RKO (cell line): ENCODE measurements at places on chromosomes 2 and 18.

DNA sequence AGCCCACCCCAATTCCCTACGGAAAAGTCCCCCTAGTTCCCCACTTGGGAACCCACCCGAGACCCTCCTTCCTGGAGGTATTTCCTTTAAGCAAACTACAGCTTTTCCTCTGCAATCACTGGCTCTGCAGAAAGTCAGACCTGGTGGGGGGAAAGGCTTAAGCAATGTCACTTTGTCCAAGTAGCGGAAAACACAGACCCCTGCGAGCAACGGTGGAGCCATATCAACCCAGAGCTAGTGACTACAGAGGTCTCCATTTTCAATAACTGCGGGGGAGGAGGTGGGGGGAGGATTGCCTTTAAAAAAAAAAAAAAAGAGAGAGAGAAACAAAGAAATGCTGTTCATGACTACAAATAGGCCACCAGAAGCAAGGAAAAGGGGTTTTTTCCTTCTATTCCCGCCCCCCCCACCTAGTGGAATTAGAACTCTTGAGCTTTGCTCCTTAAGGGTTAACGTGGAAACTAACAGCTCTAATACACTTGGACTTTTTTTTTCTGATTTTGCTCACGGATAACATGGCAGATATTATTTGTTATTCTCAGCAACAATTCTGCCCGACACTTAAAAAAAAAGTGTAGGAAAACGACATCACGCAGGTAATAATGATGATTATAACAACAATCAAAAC is 1.1 kb upstream of the FRZB start:
- no peak for DNase-seq

DNA sequence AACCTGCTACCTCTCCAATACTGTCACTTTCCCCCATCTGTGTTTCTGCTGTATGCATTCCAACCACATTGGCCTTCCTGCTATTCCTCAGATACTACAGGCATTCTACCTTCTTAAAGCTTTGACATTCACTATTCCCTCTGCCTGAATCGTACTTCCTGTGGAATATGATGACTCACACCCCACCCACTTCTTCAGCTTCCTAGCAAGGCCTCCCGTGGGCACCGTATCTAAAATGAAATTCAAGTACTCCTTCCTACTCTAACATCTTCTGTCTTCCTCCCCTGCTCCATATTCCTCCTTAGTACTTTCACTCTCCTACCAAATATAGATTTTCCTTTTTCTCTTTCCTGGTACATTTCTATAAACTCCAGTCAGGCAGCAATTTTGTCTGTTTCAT is 710.4 kb downstream of the RNF144A start:
- no peak for DNase-seq

- DNase-seq: no peak
Observed at GRCh38 chr2:62158444-62159121, 37.3 kb upstream of the B3GNT2 start.

DNA sequence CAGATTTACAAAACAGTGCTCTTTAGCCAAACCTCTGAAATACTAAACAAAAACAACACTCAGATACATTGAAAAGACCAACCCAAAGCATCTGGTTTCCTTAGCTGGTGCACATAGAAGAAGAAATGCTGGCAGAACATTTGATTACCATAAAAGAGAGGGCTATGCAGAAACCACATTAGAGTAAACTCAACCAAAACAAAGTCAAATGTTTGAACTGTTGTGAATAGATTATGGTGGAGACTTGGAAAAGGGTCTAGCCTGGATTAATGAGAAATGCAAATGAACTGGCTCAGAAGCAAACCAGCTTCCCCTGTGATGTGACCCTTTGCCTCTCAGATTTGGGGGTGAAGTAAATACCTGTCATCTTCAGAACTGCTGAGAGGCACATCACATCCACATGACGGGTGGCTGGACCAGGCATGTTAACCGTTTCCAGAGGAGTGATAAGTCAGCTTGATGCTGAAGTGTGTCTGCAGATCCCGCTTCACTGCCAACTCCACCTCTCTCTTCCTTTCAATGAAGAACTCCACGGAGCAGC is 153.0 kb downstream of the NRP2 start:
- DNase-seq: no peak

DNA sequence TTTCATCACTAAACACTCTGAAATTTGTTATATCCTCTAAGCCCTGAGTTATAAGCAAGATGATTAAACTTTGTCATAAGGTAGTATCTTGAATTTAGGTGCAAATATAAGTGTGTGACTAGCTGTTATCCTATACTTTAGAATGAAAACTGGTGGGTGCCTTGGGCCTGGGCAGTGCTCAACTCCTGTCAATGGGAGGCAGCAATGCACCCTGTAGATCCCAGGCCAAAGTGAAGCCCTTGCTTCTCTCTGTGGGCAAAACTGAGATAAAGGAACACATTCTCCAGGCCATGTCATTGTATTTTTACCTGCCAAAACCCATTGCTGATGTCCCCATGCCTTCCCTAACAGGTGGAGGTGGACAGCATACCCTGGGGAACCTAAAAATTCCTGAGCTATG is 525.2 kb downstream of the TNS1 start:
- no peak for DNase-seq

DNA sequence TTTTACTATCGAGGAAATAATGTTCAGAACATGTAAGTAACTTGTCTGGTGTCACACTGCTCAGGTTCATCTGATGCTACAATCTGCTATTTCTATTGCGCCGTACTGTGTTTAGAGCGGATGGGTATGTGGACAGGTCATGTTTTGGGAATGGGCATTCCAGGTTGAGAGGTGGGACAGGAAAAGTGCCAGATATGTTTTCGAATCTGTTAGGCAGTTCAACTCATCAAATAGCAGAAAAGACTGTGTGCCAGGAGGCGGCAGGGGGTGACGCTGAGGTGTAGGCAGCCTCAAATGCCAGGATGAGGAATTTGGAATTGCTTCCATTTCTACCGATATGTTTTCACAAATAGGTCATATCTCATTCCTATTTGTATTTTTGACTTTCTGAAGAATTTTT is 123.8 kb downstream of the HRH4 start:
- DNase-seq: no peak

- DNase-seq: no peak
Observed at GRCh38 chr2:129827311-129828090, 152.0 kb upstream of the RAB6C start.

- DNase-seq: no peak
Observed at GRCh38 chr18:76981396-76981968, 151.1 kb downstream of the MBP start.

DNA sequence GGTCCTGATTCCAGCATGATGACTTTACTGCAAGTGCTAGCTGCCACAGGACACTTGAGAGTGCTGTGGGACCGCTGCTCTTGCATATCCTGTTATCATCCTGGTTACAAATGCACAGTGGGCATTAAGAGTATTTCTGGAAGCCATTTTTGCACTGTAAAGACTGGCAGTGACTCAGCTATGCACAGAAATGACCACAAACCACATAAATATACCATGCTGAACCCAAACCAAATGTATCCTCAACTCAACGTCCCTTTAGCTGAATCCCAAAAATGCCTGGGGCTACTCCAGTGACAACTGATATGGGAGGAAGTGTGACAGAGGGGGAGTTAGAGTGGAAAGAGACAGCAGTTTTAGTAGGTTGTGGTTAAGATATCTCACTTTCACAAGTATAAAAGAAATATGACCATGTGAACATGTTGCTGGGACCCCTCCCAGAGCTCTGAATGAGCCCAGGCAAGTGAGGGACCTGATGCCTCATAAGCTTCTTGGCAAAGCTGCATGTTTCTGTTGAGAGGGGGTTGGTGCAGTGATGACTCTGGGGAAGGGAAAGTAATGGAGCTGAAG is 37.3 kb downstream of the RHBDD1 start:
- DNase-seq: no peak

GRCh38 chr2:240449764-240450531 is 14.5 kb downstream of the GPC1 start:
- DNase-seq: no peak

- DNase-seq: no peak
Observed at GRCh38 chr2:2867397-2867979, 510.1 kb downstream of the EIPR1 start.

GRCh38 chr2:159146996-159147666 is 139.4 kb downstream of the WDSUB1 start:
- no peak for DNase-seq

- no peak for DNase-seq
Observed at GRCh38 chr18:59323931-59324622, 5.6 kb upstream of the CPLX4 start.

DNA sequence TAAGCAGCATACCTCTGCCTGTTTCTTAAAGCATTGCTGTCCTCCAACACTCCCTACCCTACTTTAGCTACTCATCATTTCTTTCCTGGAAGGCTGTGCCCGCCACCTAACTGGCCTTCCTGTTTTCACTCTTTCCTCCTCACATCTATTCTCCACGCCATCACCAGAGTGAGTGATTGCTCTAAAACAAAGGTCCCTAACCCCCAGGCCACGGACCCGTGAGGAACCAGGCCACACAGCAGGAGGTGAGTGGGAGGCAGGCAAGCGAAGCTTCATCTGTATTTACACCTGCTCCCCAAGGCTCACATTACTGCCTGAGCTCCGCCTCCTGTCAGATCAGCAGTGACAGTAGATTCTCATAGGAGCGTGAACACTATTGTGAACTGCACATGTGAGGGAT is 13.3 kb upstream of the ZEB2 start:
- DNase-seq: no peak

- no peak for DNase-seq
Observed at GRCh38 chr18:58902961-58903360, 38.3 kb downstream of the ZNF532 start.

- no peak for DNase-seq
Observed at GRCh38 chr2:17617516-17617915, 77.0 kb downstream of the VSNL1 start.

DNA sequence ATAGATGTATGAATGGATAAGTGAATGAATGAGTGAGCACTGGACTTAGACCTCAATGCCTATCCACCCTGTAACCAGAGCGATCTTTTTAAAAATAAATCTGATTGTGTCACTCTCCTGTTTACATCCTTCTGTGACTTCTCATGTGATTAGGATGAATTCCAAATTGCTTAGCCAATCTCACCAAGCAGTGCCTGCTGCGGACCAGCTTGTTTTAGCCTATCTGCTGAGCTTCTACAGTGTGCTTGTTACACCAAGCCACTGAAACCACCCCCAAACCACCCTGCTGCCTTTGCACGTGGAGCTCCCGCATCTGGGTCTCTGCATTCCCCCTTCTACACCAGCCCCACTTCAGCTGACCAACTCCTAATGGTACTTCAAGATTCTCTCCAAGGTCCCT is 265.4 kb downstream of the EN1 start:
- DNase-seq: no peak

DNA sequence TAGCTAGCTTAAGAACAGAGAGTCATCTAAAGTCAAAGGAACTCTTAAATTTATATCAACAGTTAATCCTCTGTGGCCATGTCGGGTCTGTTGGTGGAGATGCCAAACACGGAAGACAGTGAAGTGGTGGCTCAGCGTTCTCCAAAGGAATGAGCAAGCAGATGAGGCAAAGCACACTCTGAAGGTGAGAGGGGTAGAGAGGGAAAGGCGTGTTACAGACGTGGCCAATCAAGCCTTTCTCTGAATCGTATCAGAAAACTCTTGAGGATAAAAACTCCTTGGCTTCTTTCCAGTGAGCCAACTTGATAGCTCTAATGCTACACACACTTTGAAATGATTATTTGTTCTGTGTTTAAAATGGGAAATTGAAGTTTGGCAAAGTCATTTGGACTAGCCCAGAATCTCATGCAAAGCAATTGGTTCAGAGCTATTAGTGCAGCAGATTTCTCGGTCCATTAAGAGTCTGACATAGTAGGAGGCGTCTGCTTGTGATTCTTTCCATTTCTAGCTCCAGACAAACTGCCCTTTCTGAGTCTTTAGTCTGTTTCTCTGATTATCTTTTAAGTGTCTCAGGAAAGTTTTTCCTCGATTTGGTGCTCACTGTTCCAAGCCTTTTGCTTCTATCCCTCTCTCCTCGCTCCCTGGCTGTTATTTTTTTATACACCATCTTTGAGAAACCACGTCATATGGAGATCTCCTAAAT is 57.5 kb upstream of the CPO start:
- DNase-seq: no peak

GRCh38 chr2:157420771-157421323 is 23.0 kb downstream of the CYTIP start:
- no peak for DNase-seq

GRCh38 chr2:128245813-128246212 is 72.9 kb downstream of the HS6ST1 start:
- DNase-seq: no peak

DNA sequence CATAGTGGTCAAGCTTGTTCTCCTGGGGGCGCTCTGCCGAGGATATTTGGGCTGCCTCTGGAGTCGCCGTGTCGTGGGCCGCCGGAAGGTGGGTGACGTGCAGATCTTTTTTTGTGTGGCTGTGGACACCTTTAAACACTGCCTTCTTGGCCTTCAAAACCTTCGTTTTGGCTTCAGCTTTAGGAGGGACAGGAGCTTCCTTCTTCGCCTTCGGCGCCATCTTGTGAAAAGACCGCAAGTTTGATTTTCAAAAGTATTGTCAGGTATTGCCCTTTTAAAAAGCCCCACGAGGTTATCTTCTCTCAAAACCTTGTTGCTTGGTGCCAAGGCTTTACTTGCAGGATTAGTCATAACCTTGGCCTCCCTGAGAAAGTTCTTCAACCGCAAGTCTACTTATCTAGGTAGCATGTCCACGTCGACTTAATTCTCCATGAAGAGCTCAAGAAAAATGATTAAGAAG is 20.8 kb downstream of the LAMA3 start:
- no peak for DNase-seq

- no peak for DNase-seq
Observed at GRCh38 chr2:43724728-43725526, 48.7 kb upstream of the C1GALT1C1L start.

DNA sequence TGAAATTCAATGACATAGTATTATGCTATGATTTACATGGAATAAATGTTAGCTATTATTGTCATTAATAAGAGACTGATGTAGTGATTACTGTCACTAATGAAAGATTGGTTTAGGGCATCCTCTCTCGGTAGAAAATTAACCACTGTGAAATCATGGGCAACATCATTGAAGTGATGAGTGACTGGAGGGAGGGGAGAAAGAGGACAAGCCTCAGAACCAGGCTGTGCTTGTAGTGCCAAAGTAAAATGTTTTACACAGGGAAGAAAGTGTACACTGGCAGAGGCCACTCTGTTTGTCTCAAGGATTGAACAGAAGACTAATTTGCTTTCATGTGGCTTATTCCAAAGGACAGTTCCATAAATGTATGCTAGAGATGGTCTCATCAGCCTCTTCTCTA is 456.2 kb upstream of the TCF4 start:
- no peak for DNase-seq

GRCh38 chr2:126835831-126836230 is 62.9 kb upstream of the TEX51 start:
- DNase-seq: no peak
